Upper lobe of right lung (tissue), 1 donor: ENCODE measurements at places on chromosomes 3 and 15. TPM values are rescaled to one million over a fixed set of nuclear protein-coding genes. Genes with fewer than 3 reads are reported as not detected.

Gene PLA1A
- 37.6 TPM for total RNA-seq

Gene PTPN9
- total RNA-seq = 26.0 TPM

DNA sequence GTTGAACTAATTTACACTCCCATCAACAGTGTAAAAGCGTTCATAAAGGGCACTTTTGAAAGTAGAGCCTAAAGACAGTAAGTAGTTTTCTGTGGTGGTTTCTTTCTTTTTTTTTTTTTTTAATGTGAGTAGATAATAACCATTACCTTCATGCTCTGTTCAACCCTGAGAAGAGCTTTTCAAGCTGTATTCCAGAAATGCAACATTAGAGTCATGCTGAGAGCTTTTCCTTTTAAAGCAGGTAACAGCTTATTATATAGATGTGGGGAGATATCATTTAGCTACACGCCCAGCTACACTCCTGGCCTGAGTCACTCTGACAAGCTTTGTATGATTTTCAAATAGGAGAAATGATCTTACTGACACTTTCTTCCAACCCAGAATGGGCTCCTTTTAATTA, 96.2 kb upstream of the ARHGEF26 start:
- DNase-seq = no peak

GRCh38 chr15:67564968-67565345, 22.5 kb downstream of the MAP2K5 start:
- no peak for DNase-seq

GRCh38 chr3:58496206-58496857, 4.4 kb downstream of the KCTD6 start:
- no peak for DNase-seq

- no peak for DNase-seq
Measured at GRCh38 chr3:73503781-73504180, 121.0 kb downstream of the PDZRN3 start.

DNA sequence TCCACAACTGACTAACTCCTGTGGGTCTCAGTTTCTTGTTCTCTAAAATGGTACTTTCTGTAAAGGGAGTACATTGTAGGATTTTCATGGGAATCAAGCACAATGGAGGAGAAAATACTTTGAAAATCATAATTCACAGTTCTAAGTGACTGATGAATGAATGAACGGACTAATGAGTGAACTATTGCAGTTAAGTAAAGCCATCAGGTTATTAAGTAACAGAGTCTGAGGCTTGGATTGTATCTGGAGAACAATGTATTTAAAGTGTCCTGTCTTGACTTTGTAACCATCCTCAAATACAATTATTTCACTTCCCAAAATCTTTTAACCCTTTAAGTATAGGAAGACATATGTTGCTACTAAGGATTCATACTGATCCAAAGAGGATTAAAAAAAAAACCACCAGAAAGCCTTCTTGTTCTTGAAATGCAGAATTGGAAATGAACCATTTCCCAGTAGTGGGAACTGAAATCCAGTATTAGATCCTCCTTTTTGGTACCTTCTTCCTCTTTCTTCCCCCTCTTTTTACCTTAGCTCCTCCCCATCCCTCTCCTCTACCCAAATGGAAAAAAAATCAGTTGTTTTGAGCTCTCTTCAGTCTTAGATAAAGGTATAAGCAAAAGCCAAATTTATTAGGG, 13.2 kb upstream of the BCL6 start:
- no peak for DNase-seq

GRCh38 chr15:72199721-72200212, 2.2 kb upstream of the GRAMD2A start:
- DNase-seq = peak; percentile 82
